ENCODE measurements at places on chromosomes 12 and 14.

DNA sequence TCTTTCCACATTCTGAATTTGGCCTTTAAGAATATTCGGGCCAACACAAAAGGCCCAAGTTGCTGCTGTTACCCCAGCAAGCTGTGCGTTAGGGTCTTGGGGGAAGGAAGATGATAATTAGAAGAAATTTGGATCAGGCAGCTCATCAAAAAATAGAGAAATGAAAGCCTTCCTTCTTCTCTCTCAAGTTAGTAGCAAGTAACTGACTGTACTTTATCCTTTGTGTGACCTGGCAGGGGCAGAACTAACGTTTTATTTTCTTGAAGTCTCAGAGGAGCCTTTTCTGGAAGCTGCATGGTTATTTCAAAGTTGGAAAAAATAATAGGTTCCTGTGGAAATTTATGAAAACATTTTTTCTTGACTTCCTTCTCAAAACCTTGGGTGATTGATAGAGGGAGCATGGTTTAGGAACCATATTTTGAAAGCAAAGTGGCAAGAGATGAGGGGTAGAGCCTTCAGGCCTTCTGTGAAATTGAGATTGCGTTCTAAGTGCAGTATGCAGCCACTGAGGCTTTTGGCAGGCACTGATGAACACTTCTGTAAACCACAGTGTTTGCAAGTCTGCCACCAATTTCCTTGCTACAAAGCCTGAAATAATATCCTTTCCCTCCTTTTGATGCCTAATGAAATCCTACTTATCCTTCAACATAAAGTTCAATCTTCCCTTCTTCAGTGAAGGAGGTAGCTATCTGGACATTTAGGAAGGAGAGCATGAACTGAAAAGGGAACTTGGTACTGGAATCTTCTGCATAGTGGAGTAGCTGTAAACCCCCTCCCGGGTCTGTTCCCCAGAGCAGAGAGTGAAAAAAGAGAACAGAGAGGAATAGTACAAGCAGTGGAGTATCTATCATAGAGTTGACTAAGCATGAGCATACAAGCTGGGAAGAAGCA, 123.2 kb downstream of the FGD4 start:
- DNase-seq: no peak

GRCh38 chr14:105091054-105091516, 25.9 kb upstream of the GPR132 start:
- DNase-seq: no peak

DNA sequence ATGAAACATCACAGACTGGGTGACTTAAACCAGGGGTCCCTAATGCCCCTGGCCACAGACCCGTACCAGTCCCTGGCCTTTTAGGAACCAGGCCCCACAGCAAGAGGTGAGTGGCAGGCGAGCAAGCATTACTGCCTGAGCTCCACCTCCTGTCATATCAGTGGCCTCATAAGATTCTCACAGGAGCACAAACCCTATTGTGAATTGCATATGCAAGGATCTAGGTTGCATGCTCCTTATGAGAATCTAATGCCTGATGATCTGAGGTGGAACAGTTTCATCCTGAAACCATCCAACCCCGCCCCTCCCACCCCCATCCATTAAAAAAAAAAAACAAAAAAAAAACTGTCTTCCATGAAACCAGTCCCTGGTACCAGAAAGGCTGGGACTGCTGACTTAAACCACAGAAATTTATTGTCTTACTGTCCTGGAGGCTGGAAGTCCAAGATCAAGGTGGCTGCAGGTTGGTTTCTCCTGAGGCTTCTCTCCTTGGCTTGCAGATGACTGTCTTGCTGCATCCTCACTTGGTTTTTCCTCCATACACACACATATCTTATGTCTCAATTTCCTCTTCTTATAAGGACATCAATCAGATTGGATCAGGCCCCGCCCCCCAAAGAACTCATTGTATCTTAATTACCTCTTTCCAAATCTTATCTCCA, 235.9 kb downstream of the CHST11 start:
- DNase-seq: no peak

- DNase-seq: no peak
These were observed 83.6 kb downstream of the GRIN2B start for GRCh38 chr12:13897811-13898210.

DNA sequence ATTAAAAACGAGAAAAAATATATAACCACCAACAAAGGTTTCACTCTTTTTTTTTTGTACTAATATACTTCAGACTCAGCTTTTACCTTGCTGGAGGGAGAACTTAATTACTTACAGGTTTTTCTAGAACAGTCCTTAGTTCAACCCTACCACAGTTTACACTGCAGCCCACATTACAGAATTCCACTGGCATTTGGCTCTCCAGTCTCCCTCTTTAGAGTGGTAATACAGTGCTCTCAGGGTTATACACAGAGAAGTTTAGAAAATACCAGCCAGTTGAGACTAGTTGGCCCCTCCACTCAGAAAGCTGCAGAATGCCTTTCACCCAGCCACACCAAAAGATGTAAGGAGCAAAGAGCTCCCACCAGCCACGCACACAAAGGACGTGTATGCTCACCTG, 122.3 kb upstream of the DIO3 start:
- no peak for DNase-seq

- DNase-seq: no peak
These were observed 94.1 kb downstream of the FBXL14 start for GRCh38 chr12:1500095-1500801.

GRCh38 chr14:21846227-21846885, 172.7 kb upstream of the OR4E1 start:
- DNase-seq: peak; percentile 54

- DNase-seq: no peak
These were observed 55.1 kb downstream of the NUMB start for GRCh38 chr14:73403181-73403752.

DNA sequence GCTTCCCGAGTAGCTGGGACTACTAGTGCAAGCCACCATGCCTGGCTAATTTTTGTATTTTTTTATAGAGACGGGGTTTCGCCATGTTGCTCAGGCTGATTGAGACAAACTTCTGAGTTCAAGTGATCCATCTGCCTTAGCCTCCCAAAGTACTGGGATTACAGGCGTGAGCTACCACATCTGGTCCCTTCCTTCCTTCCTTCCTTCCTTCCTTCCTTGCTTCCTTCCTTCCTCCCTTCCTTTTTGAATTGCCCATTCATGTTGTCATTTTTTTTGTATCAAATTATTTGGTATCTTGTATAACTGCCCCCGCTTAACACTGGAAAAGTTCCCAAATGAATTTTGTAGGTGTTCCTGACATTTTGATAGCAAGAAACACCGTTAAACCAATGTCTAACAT, 11.7 kb downstream of the RAD9B start:
- DNase-seq: no peak

DNA sequence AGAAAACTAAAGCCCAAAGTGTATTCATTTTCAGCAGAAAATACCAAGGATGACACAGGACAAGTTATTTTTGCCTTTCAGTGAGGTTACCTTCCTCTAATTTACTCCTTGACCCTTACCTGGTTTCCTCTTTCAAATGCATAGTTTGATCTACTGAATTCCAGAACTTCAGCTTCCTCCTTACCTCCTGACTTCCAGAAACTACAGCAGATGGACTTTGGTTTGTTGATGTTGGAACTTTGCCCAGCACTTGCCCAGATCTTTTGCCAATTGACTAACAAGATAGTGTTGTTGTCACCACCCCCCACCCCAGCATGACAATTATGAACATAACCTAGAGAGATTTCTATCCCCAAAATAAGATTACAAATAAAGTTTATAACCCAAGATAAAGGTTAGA, 63.2 kb downstream of the NAV3 start:
- no peak for DNase-seq

DNA sequence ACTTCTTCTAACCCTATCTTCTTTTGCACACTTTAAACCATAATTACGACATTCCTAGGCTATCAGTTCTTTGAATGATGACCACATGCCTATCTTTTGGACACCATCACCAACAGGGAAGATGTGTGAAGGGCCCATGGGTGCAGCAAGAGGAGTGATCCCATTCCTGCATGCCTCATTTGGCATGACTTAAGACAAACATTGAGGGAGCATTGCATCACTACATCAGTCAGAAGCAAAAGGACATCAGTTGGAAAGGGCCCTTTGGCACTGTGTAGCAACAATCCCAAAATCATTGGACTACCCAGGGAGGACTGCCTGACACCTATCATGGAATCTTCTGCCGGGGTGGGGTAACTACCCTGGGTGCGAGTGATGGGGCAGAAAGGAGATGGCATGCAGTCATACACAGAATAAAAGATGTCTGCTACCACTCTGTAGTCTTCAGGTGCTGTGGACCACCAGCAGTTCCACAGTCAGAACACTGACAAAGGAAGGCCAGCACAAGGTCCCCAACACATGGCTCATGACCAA, 10.7 kb upstream of the TMBIM6 start:
- no peak for DNase-seq

GRCh38 chr14:37992499-37992898, 215.2 kb upstream of the SSTR1 start:
- DNase-seq: no peak

- no peak for DNase-seq
These were observed 23.7 kb downstream of the CEP170B start for GRCh38 chr14:104888489-104889374.

DNA sequence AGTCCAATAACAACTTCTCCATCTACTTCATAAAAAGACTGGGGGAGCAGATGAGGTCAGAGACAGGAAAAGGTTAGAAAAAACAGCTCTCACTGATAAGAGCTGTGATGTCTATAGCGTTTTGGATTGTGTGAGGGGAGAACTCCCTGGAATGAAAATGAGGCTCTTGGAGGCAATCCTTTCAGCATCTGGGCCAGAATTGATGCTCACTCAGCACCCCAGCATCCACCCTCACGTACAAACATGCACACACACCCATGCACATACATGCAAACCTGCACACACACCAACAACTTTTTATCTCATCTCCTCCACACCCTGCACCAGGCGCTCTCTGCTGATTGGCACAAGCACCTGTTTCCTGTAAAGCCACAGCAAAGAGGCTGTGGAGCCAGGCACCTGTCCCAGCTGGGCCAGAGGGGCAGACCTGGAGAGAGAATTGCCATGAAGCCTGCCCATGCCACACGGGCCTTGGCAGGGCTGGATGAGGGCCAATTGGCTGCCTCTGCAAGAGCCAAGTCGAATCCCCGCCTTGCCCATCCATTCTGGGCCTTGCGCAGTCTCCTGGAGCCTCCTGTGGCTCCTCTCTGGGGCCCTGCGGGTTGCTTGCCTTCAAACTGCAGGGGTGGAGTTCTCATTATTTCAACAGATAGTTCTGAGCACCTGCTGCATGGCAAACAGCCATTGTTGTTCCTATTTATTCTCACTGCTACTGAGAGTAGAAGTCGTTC, 53.1 kb downstream of the SYNE3 start:
- no peak for DNase-seq

DNA sequence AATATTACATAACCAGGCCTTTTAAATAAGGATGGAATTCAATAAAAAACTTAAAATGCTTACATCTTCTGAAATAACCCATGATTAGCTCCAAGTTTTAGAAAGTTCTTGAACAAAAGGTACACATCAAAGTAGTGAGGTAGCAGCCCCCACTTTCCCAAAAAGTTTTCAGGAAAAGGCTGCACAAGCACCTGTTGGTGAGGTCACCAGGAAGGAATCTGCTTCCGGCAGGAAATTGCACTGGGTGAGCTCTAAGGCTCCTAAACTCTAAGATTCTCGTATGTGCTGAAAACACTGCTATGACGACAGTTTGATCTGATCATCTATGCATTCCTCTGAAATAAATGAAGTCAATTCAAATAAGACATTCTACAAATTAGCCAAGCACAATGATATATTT, 34.3 kb upstream of the TTC7B start:
- DNase-seq: no peak

GRCh38 chr12:11310336-11310735, at the start of gene PRB4:
TSS of gene PRB4 (minus strand) at chr12:11310436. CDS start at chr12:11310398, 38 bp downstream.
- no peak for DNase-seq
